ENCODE measurements at places on chromosomes 4 and X.
A peak's percentile ranks its signal among the peaks of the same experiment; 100 is the strongest.

DNA sequence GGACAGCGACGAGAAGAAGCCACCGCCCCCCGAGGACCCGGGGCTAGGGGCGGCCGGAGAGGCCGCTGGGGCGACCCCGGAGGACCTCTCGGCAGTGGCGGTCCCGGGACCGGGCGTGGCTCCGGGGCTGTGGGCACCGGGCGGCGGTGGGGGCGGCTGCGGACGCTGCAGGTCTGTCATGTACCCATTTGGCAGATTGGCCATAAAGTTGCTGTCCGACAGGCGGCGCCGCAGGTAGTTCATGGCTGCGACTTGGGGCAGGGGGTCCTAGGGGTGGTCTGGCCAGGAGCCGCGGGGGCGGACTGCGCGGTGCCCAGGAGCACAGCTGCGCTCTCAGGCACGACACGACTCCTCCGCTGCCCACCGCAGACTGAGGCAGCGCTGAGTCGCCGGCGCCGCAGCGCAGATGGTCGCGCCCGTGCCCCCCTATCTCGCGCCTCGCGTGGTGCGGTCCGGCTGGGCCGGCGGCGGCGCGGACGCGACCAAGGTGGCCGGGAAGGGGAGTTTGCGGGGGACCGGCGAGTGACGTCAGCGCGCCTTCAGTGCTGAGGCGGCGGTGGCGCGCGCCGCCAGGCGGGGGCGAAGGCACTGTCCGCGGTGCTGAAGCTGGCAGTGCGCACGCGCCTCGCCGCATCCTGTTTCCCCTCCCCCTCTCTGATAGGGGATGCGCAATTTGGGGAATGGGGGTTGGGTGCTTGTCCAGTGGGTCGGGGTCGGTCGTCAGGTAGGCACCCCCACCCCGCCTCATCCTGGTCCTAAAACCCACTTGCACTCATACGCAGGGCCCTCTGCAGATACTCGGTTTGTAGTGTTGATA lies at the start of gene SYN1:
Gene SYN1 (minus strand): TSS at position 372 of the 817 bp plus-strand sequence. CDS start 129 bp downstream, at position 243.
- DNase-seq: peak; percentile 51

- DNase-seq: no peak
Observed at GRCh38 chr4:179803857-179804256, 2361.6 kb upstream of the AGA start.

- DNase-seq: no peak
Observed at GRCh38 chrX:18537068-18537467, 111.7 kb downstream of the CDKL5 start.

- no peak for DNase-seq
Observed at GRCh38 chrX:16018291-16018690, 105.1 kb upstream of the GRPR start.

DNA sequence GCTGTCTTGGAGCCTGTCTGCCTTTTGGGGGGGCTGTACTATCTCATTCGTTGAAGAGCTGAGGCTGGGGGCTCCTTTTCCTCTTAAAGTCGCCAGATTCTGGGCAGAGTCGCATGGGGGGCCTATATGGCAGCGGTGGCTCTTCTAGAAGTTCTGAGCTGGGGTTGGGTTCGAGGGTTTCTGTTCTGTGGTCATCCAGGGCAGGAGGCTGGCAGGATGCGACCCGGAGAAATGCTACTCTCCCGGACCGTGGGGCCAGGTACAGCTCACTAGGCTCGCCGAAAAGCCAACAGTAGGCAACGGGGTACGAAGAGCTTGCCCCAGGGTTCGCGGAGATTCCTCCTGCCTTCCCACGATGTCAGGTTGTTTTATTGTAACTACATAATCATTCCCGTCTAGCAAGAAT lies 1.9 kb upstream of the CITED1 start:
- DNase-seq: no peak

DNA sequence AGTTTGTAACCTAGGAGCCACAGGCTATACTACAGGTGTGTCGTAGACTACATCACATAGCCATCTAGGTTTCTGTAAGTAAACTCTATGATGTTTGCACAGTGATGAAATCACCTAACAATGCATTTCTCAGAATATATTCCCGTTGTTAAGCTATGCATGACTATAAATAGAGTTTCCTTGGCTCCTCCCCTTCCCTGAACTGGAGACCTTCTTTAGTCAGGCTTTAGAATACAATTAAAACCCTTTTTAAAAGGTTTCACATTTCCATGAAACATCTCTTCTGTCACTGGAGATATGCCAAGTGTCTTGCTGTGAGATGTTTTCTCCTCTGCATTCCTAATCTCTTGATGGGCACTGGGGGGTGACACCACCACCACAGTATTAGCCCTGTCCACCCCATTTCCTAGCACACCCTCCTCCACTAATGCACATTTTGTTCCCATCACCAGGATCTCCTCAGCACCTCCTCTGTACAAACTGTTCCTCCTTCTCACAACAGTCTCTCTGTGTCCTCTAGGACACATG lies 334.6 kb upstream of the CPEB2 start:
- DNase-seq: no peak

- DNase-seq: no peak
Observed at GRCh38 chrX:63702556-63702955, 82.5 kb downstream of the ARHGEF9 start.

GRCh38 chr4:182235021-182235795 lies 8.0 kb upstream of the TENM3 start:
- DNase-seq: peak; percentile 81

DNA sequence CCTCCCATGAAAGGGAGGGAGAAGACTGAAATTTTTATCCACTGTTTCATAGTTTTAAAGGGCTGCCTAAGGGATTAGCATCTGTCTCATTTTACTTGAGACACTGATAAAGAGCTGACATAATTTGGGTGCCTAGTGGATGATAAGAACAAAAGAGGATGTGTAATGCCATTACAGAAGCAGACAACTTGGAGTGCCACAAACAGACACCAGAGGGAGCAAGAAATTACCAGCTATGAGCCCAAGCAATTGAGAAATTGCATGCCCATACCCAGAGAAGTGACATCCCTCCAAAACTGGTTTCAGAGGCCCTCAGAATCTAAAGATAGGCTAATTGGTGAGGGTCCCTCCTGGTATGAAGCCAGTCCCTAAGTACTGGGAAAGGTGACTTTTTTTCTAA lies 38.5 kb upstream of the POU3F4 start:
- DNase-seq: no peak

All from NCI-H226 (cell line).